ENCODE measurements at places on chromosomes 1 and 21.

DNA sequence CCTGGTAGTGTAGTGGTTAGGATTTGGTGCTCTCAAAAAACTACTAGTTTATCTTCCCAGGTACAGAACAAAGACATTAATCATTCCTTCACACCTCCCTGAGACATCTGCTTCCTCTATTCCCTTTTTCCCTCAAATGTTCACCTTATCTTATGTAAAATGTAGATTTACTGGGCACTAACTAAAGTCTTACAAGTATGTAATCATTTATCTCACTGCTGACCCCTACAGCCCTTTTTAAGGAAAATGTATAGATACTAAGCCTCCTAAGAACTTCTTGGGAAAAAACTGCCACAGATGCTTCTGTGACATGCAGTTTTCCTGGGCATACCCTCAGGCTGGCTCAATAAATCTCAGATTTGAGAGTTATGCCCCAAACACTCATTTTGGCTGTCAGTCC, 50.8 kb upstream of the NEK7 start:
- DNase-seq: no peak

- DNase-seq: no peak
Observed at GRCh38 chr1:180392020-180392419, 110.4 kb downstream of the ACBD6 start.

- DNase-seq: no peak
Observed at GRCh38 chr1:65572701-65573421, 152.4 kb downstream of the LEPR start.

DNA sequence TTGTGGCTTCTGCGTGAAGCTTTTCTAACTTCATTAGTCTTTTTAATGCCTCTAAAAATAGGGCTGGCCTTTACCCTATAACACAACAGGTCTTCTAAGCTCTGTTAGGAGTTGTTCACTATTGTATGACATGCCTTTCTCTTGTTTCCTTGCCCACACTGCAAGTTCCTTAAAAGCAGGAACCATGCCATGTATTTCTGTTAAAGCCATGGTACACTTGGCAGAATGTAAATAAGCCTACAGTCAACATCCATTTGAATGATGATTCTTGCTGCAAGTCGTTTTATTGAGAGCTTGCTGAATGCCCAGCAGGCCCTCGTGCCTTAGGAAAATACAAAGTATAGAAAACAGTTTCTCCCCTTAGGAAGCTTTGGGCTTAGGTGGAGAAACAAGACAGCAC, 214.6 kb downstream of the DUSP10 start:
- no peak for DNase-seq

DNA sequence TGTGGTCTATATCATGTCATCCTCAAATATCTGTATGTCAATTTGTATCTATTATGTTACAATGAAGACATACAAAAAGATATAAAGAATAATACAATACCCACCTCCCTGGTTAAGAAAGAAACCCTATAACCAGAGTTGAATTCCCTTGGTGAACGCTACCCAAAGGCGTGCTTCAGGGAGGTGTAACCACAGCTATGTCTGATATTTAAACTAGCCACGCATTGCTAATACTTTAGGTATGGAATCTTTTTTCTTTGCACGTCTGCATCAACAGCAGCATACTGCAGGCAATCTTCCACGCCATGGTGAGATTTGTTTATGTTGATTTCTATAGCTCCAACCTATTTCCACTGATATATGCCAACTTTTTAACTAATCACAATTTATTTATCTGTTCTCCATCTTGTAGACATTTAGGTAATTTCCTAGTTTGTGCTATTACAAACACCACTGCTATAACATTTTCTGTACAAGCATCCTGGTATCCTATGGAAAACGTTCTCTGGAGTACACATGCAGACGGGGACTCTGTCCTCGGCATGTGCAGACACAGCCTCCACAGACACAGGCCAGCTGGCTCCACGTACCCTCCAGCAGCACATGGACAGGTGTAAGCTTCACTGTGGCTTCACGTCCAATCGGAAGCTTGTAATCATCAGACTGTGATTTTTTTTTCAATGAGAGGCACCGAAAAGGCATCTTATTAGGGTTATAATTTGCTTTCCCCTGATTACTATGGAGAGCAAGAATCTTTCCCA, 58.5 kb downstream of the HSF2BP start:
- no peak for DNase-seq

- no peak for DNase-seq
Observed at GRCh38 chr1:67803380-67804279, 29.6 kb downstream of the GNG12 start.

DNA sequence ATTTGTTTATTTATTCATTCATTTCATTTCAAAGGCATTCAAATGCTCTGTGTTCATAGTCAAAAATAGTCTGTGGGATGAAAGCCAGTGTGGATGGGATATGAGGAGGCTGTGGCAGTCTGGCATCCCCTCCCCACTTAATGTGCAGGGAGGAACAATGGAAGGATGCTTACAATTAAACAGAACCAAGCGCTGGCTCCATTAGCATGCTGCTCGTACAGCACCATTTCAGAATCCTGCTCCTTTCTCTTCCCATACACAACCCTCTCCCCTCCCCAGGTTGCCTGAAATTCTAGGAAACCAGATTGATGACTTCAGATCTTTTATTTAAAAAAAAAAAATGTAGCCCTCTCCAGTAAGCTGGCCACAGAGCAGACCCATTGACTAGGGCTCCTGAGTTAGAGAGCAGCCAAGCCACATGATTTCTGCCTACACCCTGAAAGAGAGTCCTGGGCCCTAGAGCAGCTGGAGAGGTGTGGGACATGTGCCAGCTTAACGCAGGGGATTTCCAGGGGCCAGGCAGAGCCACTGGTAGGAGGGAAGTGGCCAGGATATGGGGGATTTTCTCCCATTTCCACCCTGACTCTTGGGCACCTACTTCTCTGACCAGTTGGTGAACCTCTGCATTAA, 205.2 kb downstream of the ASTN1 start:
- DNase-seq: no peak

DNA sequence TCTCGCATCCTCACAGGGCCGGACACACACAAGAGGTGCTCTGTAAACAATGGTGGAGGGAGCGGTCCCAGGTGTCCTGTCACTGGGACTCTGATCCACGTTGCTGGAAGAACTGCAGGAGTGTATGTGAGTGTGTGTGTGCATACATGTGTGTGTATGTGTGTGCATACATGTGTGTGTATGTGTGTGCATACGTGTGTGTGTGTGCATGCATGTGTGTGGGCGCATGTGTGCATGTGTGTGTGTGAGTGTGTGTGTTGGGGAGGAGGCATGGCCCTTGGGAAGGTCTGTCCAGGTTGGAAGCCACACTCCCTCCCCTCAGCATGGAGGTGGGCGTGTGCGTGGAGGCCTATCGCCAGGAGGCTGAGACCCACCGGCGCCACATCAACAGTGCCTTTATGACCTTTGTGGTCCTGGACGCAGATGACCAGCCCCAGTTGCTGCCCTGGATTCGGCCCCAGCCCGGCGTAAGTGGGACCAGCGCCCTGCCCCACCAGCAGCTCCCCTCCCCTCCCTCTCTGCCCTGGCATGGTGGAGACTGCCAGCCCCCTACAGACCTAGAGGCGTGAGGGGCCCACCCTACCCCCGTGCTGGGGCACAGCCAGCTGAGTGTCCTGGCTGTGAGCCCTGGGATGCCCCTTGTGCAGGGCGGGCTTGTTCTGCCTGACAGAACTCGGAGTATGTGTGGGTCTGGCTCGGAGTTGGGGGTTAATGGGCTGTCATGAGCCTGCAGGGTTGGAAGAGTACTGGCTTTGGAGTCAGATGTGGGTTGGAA, 22.2 kb downstream of the FAM151A start:
- no peak for DNase-seq

DNA sequence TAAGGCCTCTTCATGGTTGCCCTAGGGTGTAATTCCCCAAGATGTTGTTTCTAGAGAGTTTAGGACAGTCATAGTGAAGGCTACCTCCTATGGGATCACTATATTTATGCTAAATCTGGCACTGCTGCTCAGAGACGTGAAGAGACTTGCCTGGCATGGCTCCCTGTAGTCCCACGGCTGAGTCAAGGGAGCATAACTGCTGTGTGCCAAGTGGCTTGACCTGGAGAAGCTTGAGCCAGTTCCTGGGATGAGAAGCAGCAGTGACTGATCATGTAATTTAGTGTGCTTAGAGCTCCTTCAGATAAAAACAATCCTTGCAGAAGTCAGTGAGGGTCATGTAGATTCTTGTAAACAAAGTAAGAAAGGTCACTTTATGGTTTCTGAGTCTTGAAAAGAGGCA, 68.9 kb upstream of the TSPAN2 start:
- DNase-seq: no peak

DNA sequence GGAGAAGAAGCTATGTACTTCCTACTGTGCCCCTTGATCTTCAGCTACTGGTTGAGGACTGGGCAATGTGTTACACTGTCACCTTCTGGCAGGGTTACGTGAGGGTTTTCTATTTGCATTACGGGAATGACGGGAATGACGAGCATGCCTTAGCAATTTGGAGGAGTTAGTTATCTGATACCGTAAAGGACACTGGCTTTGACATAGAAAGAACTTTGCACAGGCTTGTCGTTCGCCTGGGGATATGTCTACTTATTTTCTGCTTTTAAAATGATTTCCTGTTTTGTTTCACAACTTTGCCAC, 19.8 kb upstream of the ACBD6 start:
- DNase-seq: no peak

Data from activated T-helper 1 cell treated with Interleukin-2 at 50 U/mL for 16 hours (primary cell).